ENCODE measurements at places on chromosomes 5 and 9.

DNA sequence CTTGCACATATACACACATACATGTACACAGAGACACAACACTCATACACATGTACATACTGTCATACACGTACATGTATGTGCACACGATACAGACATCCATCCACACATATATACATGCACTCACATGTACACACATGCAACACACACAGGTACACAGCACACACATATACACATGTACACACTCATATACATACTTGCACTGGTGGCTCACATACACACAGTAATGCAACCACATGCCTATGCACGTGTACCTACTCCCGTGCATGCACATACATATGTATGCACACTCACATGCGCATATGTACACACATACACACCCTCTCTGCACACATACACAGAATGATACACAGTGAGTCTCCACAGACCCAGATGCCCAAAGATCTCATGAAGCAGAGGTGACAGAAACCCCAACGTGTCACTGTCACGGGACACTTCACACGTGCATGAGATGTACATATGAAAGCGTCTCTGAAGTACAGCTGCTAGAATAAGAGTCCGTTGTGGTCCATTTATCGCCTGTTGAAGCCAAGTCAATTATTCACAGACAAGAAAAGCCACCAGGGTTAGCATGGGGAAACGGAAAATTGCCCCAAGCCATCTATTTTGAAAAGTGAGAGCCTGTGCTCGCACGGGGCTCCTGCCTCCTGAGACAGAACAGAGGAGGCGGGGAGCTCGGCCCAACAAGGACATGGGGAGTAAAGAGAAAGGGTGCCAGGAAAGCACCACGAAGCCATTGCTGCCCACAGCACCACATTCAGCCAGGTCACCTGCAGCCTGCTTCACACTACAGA, 24.9 kb downstream of the LPCAT1 start:
- no peak for DNase-seq

- DNase-seq, result no peak
These were observed 140.2 kb downstream of the CEP120 start for GRCh38 chr5:123283031-123283430.

- no peak for DNase-seq
These were observed 66.4 kb downstream of the DAPK1 start for GRCh38 chr9:87564111-87564510.

- DNase-seq, result no peak
These were observed 219.5 kb upstream of the RASA1 start for GRCh38 chr5:87048156-87048555.

- peak; percentile 51 for DNase-seq
These were observed 525.6 kb downstream of the PDE4D start for GRCh38 chr5:59367791-59368394.

DNA sequence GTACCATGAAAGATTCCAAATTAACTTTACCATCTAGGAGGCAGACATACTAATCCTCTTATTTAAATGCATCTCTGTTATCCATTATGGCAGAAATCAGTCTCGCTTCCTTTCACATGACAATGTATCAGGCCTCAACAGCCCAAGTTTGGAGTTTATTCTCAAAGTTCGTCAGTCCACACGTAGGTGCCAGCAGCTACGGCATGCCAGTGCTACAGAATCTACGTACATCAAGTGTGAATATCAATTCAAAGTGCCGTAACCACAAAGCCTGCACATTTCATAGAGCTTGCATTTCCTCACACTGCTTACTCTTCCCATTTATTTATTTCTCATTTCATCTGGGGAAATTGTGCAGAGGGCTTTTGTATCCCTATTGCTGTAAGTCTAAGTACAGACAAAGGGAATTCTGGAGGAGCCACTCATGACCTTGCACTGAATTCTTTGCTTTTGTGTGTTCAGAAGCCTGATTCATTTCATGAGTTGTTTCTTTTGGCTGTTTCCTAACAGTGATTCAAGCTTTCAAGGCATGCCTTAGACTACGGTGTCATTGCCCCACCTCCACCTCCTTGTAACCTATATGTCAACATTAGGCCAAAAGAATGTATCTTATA, 10.0 kb downstream of the ENC1 start:
- DNase-seq, result no peak

DNA sequence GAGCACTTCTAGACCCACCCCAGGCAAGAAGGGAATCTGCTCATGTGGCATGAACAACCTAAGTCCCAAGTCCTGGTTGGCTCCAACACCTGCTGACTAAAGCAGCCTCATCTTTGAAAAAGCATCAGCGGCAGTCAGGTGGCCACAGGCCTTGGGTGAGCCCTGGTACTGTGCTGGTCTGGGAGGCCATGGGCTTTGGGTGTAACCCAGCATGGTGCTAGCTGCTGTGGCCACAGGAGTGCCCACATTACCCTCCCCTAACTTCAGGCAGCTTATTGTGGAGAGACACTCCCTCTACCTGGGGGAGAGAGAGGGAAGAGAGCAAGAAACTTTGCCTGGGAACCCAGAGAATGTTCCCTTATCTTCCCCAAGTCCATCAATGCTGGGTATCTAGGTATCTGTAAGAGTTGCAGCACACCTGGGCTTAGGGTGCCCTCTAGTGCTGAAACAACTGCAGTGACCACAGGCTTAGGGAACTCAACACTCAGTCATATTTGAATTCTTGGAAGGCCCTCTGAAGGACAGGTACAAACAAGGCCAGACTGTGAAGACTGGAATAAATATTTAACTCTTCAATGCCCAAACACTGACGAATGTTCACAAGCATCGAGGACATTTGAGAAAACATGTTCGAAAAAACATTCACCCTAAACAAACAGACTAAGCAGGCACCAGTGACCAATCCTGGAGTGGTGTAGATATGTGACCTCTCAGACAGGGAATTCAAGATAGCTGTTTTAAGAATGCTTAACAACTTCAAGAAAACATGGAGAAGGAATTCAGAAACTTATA, 69.9 kb upstream of the OR2K2 start:
- no peak for DNase-seq

- DNase-seq, result no peak
These were observed 541.4 kb downstream of the PRELID2 start for GRCh38 chr5:145293716-145294115.

- no peak for DNase-seq
These were observed 969.6 kb upstream of the DMAC1 start for GRCh38 chr9:8769153-8769552.

- peak; percentile 3 for DNase-seq
These were observed 28.1 kb downstream of the NTRK2 start for GRCh38 chr9:84697509-84698114.

DNA sequence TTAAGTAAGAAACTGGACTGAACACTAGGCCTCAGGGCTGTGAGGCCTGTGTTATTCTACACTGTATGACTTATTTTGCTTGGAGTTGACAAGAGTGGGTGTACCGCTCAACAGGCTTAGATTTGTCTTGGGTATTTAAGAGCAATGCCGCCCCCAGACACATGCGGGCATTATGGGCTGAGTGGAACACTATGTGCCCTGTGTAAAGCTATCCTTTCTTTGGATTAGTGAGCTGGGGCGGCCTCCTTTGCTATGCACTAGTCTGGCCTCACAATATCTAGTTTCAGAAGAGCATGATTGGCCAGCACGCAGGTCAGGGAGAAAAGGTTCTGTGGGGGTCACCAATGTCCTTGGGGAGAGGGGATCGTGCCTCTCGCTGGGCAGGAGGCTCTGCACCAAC, 206.3 kb upstream of the GDNF start:
- no peak for DNase-seq

DNA sequence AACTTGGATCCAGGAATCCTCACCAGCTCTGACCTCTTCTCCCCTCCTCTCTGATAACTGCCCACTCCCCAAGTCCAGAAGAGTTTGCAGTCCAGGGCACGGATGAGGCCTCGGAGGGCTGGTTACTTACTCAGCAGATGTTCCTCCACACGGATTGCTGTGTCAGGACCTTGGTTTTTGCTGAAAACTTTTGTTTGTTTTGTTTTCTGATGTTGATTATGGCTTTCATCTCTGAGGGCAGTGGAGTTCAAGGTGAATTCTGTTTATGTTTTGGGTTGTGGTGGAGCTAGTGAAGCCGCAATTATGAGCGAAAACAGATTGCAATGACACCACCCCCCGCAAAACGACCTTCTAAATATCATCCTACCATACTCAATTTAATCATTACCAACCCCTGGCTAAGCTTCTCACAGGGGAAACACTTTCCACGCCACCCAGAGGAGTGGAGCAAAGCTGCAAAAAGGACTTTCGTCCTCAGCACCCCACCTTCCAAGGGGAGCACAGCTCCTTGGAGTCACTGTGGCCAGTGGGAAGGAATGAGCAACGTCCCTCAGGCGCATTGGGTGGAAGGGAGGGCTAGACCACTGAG, 92.7 kb upstream of the SAP30L start:
- no peak for DNase-seq

DNA sequence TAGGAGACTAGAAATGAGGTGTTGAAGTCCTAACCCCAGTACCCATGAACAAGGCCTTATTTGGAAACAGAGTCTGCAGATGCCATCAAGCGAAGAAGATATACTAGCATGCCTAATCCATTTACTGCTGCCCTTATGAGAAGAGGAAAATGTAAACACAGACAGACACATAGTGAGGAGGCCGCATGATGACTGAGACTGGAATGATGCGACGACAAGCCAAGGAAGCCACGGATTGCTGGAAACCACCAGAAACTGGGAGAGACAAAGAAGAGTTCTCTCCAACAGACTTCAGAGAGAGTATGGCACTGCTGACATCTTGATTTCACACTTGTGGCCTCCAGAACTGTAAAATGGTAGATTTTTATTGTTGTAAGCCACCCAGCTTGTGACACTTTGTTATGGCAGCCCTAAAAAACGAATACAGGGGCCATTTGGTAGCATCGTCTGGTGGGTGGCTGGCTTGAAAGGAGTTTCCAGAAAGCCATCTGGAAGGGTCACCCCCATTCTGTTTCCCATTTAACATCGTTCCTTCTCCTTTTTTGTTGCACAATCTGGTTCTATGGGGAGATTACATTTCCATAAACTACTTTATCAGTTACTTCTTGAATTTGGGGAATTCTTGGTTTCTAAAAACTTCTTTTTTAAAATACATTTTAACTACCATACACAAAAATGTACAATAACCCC, 193.1 kb downstream of the HSD17B3 start:
- DNase-seq, result no peak

- peak; percentile 55 for DNase-seq
These were observed 56.8 kb upstream of the TEX48 start for GRCh38 chr9:114738581-114739316.

GRCh38 chr9:105672711-105673234, 10.5 kb downstream of the TAL2 start:
- DNase-seq, result no peak

GRCh38 chr9:5205071-5205470, 19.6 kb upstream of the INSL6 start:
- no peak for DNase-seq

- no peak for DNase-seq
These were observed 17.8 kb downstream of the SCAI start for GRCh38 chr9:125125523-125125922.

DNA sequence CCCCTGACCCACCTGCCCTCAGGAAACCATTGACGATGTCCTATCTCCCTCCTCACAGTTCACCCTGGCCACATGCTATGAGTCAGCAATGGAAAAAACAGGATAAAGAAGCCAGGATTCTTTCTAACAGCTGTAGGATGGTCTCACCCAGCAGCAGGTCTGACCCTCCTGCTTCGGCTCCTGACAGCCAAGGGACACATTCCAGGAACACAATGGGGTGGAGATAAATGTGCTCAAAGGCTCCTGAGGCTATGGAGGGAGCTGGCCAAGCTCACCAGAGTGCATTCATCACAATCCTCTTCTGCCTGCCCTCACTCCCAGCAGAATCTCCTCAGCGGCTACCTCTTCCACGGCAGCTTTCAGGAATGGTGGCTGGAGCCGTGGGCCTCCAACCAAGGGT, 170.3 kb downstream of the PJA2 start:
- no peak for DNase-seq

DNA sequence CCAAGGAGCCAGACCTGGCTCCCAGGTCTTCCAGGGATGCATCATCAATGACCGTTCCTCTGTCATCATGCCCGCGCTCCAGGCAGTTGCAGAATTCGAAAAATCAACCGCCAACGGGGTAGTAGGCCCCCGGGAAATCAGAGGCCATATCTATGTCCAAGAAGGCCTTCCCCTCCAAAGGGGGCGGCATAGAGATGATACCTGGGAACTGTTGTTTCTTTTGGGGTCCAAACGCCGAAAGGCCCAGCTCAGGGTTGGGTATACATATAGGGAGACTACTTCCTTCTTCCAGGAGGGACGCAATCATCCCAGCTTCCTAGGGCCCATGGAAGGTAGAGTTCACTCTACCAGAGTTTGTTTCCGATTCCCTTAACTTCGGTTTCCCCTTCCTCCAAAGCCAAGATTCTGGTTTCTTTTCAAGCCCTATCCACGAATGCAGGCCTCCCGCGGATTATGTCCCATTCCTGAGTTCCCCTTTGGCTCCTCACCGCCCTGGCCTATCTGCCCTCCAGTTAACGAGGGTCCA, 754 bp downstream of the DCAF12 start:
- DNase-seq, result no peak

DNA sequence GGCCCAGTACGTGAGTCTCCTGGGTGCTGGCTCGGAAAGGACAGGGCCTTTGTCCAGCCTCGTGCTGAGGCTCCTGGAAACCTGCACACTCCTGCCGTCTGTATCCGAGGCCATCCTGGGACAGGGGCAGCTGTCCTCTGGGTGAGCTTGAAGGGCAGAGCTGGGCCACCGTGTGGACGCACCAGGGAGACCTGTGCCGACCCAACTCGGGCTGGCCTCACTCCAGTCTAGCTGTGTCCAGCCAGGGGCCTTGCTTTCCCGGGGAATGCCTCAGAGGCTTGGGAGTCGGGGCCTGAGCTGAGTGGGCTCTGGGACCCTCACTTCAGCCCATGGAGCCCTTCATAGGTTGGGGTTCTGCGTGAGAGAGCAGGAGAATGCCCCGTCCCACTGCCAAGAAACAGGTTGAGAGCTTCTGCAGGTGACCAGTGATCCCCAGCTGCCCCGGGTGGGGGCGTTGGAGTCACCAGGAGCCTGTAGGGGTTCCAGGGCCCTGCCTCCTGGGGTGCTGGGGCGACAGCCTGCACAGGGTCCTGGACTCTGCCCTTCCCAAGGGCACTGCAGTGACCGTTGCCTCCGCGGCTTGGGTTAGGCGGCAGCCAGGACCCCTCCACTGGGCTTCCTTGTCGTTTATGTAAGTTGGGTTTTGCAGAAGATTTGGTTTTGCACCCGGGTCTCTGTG, 60.1 kb downstream of the COL5A1 start:
- DNase-seq, result no peak

- no peak for DNase-seq
These were observed 824 bp downstream of the TMEM245 start for GRCh38 chr9:109118808-109119438.

GRCh38 chr9:20043035-20043434, 254.2 kb upstream of the SLC24A2 start:
- DNase-seq, result no peak

DNA sequence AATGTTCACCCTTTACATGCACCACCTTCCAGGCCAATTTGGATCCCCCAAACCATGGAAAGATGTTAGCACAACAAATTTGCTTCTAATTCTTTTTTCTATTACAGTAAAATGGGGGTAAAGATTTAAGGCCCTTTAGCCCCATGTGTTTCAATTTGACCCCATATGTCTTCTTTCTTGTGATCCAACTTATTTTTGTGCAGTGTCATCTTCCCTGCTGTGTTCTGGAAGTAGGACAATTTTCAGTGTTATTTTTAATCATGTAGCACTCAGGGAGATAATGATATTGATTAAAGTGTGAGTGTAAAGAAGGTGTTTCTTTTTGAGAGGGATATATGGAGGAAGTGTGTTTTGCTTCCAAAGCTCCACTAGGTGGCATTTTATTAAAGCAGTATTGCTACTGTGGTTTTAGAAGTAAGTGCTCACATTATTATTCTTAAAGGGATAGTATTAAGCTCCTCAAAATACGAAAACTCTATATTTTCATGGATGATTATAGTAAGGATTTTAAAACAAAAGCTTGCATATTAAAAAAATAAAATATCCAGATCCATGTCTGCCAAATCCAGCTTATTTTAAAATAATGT, 118.7 kb upstream of the ATP10B start:
- DNase-seq, result no peak

All from stimulated activated CD4-positive, alpha-beta T cell treated with anti-CD3 and anti-CD28 coated beads, TNF-alpha, amount 100 ng/mL, for 48 hours (primary cell).